ENCODE measurements at places on chromosomes 12 and 14.

DNA sequence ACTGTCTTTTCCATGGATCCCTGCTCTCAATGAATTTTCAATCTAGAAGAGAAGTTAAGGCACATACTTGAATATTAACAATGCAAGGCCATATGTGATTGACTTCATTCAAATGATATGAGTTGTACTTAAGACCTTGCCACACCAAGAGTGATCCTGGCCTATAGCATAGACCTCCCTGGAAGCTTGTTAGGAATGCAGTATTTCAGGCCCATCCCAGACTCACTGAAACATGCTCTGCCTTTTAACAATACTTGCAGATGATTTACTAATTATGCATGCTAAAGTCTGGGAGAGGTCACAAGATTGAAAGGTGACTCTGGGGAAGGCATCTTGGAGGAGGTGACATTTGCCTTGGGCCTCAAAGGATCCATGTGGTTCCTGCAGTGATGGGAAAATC is 43.2 kb downstream of the RFX4 start:
- DNase-seq: no peak

DNA sequence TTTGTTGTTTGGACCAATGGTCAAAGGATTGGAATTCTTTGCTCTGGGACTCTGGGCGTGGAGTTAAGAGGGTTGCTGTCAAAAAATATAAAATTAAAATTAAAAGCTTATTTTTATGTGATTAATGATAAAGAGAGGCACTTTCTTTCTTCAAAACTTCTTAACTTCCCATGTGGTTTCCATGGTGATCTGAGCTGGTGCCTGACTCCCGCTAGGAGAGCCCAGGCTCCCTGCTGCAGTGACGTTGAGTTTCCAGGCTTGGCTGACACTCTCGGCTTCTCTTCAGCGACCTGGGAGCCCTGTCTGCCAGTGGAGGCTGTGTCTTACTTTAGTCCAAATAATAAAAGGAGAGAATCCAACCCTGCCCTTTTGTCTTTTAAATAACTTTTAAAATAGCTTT is 84.4 kb downstream of the GALC start:
- DNase-seq: no peak

DNA sequence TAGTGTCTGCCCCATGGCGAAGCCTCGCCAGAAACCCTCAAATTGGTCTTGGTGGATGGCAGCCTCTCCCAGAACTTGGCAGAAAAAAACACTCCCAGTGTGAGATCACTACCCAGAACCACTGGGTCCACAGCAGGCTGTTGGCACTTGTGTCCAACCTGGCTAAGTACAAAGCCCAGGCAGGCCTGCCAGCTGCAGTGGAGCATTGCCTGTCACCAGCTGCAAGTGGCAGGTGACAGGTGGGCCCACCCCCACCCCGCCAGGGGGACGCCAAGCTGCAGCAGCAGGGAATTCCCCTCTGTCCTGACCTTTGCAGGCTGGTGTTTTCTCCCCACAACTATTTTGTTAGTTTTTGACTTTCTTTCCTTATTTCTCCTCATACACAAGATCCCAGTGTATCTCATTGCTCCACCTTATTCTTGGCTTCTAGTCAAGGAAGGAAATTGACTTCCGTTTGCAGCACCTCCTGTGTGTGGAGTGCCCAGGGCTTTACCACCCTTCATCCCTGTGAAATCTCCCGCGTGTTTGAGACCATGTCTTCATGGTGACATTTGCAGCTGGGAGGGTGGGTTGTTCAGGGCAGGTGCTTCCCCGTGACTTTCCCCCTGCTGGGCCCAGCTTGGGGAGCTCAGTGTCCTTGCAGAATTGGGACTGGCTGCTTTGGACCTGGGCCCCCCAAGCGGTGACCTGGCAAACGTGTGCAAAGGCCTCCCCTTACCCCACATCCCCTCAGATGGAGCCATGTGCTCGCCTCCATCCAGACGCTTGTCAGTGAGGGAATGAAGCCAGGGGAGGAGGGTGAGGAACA is 73.8 kb upstream of the RIN3 start:
- DNase-seq: no peak

- DNase-seq: no peak
Observed at GRCh38 chr12:27869567-27869966, 89.5 kb upstream of the MANSC4 start.

GRCh38 chr14:28876572-28876945 is 110.0 kb downstream of the FOXG1 start:
- no peak for DNase-seq

- no peak for DNase-seq
Observed at GRCh38 chr14:27228053-27228452, 630.2 kb upstream of the NOVA1 start.

DNA sequence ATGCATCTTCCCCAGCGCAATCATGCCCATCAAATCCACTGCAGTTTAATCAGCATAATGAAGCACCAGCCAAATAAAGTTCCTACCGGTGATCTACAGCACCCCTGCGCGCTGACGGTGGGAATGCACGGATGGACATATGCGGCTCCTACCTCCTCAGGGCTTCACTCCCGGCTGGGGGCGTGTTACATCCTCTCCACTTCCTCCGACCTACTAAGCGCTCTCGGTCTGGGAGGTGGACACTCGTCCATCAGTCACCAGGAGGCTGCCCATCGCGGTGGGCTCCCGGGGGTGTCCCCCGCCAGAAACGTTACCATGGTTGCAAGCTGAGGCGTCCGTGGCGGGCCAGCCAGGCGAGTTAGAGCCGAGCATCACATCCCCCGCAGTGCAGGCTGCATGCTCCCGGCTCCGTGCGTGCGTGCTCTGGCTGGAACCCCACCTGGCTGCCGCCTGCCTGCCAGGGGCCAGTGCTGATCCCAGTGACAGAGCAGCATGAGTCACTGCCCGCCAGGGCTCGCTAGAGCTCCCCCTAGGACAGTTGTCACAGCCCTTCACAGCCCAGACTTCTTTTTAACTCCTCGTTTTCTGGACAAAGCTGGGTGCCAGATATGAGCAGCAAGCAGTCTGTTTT is 73.0 kb downstream of the CIT start:
- no peak for DNase-seq

- no peak for DNase-seq
Observed at GRCh38 chr12:80161612-80162011, 62.3 kb downstream of the OTOGL start.

- DNase-seq: no peak
Observed at GRCh38 chr14:28772613-28773012, 6.0 kb downstream of the FOXG1 start.

DNA sequence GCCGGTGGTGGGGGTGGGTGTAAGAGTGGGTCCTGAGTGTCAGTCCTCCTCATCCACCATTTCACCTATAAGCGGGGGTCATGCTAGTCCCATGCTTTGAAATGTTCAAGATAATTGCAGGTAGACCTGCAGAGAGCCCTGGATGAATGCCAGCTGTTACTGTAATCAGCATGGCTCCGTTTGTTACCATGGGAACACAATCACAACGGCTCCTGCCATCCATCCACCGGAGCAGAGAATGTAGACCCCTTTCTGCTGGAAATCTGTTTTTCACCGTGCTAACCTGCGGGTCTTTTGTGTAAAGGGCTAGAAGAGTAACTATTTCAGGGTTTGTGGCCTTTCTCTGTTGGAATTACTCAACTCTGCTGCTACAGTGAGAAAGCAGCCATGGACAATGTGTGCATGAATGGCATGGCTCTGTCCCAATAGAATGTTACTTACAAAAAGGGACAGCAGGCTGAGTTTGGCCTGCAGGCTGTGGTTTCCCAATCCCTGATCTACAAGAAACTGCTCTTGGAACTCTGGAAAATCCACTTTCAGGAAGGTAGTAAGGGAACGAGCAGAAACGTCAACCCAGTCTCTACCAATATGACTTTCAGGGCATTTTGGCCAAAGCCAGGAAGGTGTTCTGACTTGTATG is 36.1 kb downstream of the KCTD10 start:
- DNase-seq: no peak

- no peak for DNase-seq
Observed at GRCh38 chr12:45336762-45337596, 121.1 kb downstream of the ANO6 start.
